ENCODE measurements at places on chromosomes 6 and 20. TPM values are rescaled to one million over a fixed set of nuclear protein-coding genes. Genes with fewer than 3 reads are reported as not detected.

DNA sequence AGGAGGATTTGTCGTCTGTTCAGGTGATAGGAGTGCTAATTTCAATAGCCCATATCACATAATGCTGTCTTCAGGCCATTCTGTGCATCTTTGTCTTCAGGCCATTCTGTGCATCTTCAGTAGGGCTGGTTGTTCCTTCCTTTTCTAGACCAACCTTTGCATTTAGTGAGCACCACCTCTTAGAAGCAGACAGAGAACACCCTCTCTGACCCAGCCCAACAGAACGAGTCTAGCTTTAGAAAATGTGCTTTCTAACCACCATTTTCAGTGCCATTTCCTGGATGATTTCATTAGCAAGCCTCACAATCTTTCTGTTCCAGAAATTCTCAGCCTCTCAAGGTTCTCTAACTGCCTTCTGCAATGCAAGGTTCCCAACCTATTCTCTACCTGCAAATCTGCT, 215.3 kb upstream of the KCNQ5 start:
- no peaks in the 10 kb centered on the region for H3K4me1 ChIP-seq
- no peak for DNase-seq
- H3K27ac ChIP-seq: no peak overlapping the region
- H3K36me3 ChIP-seq: no peaks in the 10 kb centered on the region

The LAMA4 gene
- 3.8 TPM for total RNA-seq

The GPX5 gene
- not detected for total RNA-seq

The ARHGAP40 gene
- 1.7 TPM for total RNA-seq

The MMP24 gene
- total RNA-seq: 2.6 TPM

The PTK6 gene
- total RNA-seq: 0.12 TPM

DNA sequence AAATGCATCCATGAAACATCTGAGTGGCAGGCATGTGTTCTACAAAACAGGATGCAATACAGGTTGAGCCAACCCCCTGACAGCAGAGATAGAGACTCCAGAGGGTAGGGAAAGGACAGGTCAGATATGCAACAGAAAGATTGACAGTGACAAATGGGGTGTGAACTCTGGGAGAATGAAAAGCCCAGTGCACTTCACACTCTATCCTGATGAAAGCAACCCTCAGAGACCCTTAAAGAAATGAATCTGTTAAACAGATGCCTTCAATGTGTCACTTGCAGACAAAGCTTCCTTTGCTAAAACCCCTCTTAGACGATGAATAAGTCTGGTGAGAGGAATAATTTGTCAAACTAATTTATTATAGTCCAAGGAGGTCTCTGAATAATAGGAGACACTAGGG, 89.9 kb downstream of the RFPL4B start:
- no peak for DNase-seq
- H3K27ac ChIP-seq: no peak overlapping the region
- H3K4me3 ChIP-seq: no peak overlapping the region
- H3K4me1 ChIP-seq: peaks cover 19% of the 10 kb centered on the region
- no peaks in the 10 kb centered on the region for H3K27me3 ChIP-seq

The FABP7 gene
- 1.2 TPM for total RNA-seq

Data from type B pancreatic cell (in vitro differentiated cells).